ENCODE measurements at places on chromosomes 6 and 20.

DNA sequence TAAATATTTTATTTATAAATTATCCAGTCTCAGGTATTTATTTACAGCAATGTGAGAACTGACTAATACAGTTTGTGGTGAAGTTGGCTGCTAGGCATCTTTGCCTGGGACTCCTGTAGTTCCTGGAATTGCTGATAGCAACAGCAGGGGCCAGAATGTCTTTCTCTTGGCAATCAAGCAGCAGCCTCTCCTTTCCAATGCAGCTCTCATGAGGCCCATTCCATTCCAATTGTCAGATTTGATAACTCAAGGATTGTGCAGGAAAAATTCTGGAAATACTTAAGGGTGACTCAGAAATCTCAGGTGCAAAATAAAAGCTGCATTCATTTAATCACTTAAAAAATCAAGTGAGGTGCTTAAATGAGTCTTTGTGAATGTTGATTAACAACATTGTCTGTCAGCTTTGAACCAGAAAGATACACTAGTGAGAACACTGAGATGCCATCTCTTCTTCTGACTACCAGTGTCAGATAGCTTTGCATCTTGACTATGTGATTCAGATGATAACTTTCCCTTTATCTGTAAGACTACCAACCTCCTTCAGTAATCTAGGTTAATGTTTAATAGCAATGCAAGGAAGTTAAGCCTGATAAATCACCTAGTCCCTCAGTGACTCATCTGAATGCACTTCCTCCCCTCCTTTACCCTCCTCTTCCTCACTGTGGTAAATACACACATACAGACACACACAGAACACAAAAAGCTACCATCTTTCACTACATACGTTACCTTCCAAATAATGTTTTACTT is 32.1 kb upstream of the COL21A1 start:
- DNase-seq = no peak

GRCh38 chr6:138996524-138996923 is 8.5 kb upstream of the REPS1 start:
- no peak for DNase-seq

DNA sequence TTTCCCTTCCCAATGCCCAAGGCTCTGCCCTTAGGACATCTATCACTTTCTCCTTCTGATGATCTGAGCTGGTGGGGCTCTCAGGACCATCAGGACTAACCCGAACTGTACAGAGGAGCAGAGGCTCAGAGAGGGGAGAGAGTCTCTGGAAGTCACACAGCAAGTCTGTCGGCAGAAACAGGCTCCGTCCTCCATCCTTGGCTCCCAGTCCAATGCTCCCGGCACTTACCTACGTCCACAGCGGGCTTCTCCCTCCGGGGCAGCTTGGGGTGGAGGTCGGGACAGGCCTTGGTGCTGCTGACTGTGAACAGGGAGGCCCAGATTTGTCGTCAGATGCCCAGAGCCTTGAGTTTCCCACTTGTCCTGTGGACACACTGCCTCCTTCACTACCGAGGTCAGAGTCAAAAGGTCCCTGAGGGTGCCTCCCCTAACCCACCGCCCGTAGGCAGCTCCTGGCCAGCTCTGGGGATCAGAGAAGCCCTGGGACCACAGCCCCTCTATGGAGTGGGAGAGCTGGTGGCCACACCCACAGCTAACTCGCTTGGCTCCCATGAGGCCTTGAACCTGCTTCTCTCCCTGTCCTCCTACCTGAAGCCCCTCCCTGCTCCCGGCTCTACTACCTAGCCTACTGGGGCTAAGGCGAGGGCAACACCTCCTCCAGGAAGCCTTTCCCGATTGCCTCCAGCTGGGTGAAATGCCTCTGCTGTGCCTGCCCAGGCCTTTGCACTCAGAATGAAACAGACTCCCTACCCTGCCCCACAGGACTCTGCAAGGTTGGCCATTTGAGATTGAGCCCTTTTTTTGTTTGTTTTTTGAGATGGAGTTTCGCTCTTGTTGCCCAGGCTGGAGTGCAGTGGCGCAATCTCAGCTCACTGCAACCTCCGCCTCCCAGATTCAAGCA is 22.6 kb downstream of the VSTM2L start:
- no peak for DNase-seq

- no peak for DNase-seq
These were observed 40.4 kb upstream of the ARG1 start for GRCh38 chr6:131532580-131533039.

GRCh38 chr20:45229264-45230056 is 8.3 kb downstream of the SEMG2 start:
- DNase-seq = no peak

DNA sequence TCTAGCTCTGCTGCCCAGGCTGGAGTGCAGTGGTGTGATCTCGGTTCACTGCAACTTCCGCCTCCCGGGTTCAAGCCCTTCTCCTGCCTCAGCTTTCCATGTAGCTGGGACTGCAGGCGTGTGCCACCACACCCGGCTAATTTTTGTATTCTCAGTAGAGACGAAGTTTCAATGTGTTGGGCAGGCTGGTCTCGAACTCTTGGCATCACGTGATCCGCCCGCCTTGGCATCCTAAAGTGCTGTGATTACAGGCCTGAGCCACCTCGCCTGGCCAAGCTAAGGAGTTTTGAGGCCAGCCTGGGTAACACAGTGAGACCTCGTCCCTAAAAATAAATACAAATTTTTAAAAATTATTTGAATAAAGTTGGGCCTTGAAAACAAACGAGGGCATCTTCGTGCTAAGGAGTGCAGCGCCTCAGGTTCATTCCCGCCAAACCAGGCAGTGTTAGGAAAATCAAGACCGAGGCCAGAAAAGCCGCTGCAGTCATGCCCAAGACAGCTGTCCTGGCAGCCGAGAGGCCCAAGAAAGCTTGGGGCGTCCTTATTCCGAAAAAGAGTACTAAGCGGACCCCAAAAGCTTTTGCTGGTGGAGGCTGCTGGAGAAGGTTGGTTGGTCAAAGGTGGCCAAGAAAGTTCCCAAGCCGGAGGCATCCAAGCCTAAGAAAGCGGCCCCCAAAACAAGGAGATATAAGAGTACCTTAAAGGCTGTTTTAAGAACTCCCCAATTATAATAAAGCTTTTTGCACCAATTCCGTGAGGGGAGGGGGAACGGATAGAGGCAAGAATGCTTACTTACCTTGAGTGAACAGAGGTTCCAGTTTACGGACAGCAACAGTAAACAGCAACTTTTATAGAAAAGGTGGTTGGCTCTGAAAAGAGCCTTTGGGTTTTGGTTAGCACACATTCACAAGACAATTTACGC is 109.0 kb downstream of the HFE start:
- no peak for DNase-seq

- DNase-seq = no peak
These were observed 18.1 kb downstream of the MTRES1 start for GRCh38 chr6:107045826-107046675.

DNA sequence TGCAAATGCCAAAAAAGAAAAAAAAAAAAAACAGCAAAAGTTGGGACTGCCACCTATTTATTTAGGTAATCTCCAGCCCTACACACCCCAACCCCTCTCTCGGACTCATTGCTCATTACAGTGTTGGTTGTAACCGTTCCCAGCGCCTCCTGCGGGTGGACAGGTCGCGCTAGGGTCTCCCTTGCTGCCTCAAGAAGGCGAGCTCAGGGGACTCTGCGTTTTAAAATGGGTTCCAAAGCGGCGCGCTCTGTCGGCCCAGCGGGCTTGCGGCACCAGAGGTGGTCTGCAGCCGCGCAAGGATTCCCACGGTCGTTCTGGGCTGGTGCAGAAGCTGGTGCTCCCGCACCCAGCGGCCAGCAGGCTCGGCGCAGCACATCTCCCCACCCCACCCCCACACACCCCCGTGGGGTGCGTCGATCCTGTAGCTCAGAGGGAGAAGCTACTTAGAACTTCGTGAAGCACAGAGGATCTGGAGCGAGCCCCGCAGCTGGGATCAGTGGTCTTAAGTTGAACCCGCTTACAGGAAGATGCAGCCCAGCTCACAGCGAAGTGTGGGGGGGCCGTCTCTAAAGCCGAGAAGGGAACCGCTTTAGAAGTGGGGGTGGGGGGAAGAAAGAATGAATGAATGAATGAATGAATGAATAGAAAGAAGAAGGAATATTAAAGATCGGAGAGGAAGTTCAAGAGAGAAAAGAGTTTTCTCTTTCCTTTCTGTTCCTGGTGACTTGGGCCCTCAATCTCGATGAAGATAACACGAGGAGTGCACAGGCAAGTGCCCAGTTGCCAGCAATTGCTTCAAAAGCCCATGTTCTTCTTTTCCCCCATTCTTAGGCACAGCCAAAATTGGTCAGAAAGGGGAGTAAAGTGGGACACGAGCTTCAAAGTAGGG is 780 bp downstream of the TFAP2A start:
- no peak for DNase-seq

- DNase-seq = no peak
These were observed 28.3 kb downstream of the RSPO4 start for GRCh38 chr20:973785-974194.
